ENCODE measurements at places on chromosomes 2 and 18. TPM values are rescaled to one million over a fixed set of nuclear protein-coding genes. Genes with fewer than 3 reads are reported as not detected.

RGPD3 gene
- 0.75 TPM for total RNA-seq

CRACDL gene
- total RNA-seq: 51.9 TPM

CEP76 gene
- total RNA-seq: 10.3 TPM

MEIS1 gene
- total RNA-seq: 46.7 TPM

DNAH7 gene
- total RNA-seq: 0.21 TPM

LYG2 gene
- not detected for total RNA-seq

SULT1C4 gene
- total RNA-seq: 11.0 TPM

GRCh38 chr2:136188086-136188485 is 70.1 kb upstream of the CXCR4 start:
- DNase-seq: no peak

- no peak for DNase-seq
Observed at GRCh38 chr2:21268878-21269224, 145.1 kb downstream of the TDRD15 start.

DNA sequence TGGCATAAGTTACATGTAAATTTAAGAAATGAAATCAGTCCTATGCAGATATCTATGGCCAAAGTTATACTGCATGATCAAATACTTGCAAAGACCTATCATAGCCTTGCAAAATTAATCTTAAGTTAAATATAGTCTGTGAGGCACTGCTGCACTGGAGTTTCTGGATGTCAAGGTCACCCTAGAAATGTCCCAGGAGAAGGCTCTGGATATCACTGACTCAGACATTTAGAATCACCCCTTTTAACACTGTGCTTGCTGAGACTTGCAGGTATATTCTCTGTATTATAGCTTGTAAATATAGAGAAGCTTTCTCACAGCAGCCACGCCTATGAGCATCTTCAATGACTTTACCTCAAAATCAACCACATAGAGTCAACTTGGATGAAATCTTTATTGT is 51.5 kb downstream of the ETAA1 start:
- no peak for DNase-seq

DNA sequence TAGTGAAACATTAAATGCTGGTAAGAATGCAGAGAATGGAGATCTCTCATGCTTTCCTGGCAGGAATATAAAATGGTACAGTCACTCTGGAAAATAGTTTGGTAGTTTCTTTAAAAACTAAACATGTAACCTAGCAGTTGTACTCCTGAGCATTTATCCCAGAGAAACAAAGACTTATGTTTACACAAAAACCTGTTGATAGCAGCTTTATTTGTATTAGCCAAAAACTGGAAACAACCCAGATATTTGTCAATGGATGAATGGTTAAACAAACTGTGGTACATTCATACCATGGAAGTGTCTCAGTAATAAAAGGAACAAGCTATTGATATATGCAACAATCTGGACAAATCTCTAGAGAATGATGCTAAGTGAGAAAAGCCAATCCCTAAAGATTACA is 81.7 kb upstream of the CTAGE1 start:
- no peak for DNase-seq

DNA sequence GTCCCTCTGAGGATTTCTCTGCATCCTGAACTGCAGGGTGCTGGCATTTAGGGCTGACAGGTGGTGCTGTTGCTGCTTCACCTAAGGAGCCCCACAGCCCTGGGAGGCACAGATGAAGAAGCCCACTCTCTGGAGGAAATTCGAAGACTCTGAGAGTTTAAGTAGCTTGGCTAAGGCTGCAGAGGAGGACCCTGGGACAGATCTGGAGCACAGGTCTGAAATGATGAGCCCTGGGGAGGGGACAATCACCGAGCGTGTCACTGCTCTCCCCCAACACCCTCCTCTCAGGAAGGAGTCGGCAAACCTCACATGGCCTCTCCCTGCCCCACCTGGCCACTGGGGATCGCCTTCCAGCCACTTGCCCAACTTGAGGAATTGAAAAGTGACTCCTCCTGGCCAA is 18.6 kb downstream of the CYP27C1 start:
- no peak for DNase-seq

GRCh38 chr2:43605079-43605655 is 9.3 kb upstream of the THADA start:
- DNase-seq: no peak

Measured in ascending aorta (tissue), 2 donors.